Stimulated activated CD8-positive, alpha-beta memory T cell treated with anti-CD3 and anti-CD28 coated beads, Interleukin-4, amount 100 ng/mL, for 1 hour (primary cell): ENCODE measurements at places on chromosomes 1 and 21.

DNA sequence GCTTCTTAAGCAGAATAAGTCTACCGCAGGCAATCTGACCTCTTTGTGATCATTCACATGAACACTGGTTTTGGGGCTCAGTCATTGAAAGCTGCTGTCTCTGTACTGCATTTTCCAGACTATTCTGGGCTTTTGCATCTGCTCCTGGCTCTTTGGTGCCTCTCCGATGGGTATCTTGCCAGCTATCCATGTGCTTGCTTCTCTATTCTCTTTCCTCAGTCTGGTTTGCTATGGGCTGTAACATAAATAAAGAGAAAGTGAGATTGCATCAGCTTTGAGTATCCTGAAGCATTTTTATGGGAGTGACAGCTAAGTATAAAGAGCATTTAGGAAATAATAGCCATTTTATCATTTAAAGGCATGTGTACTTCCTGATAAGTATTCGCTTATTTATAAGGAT is 70.7 kb downstream of the C1orf21 start:
- DNase-seq, result no peak

DNA sequence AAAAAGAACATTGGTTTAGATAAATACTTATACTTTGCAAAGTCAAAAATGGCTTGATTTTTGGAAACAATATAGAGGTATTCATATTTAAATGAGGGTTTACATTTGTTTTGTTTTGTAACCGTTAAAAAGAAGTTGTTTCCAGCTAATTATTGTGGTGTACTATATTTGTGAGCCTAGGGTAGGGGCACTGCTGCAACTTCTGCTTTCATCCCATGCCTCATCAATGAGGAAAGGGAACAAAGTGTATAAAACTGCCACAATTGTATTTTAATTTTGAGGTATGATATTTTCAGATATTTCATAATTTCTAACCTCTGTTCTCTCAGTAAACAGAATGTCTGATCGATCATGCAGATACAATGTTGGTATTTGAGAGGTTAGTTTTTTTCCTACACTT is 65.3 kb upstream of the SAMD13 start:
- DNase-seq, result no peak

DNA sequence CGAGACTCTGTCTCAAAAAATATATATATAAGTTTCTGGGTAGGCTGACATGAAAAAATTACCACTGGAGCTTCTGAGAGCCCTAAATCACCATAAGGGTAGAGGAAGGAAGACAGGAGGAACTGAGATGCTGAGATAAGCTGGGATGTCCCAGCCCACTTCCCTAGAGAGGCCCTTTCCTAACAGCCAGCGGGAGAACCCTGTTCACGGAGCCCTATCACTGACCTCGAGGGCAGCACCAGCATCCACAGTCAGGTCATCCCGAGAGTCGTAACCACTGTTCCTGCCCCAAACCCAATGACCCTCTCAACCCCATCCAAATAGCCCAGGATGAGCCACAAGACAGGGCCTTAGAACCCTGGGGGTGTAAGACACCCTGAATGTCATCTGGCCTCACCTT is 77.5 kb downstream of the CD34 start:
- DNase-seq, result no peak

- no peak for DNase-seq
These were observed 900.6 kb downstream of the NCAM2 start for GRCh38 chr21:21898801-21899200.

DNA sequence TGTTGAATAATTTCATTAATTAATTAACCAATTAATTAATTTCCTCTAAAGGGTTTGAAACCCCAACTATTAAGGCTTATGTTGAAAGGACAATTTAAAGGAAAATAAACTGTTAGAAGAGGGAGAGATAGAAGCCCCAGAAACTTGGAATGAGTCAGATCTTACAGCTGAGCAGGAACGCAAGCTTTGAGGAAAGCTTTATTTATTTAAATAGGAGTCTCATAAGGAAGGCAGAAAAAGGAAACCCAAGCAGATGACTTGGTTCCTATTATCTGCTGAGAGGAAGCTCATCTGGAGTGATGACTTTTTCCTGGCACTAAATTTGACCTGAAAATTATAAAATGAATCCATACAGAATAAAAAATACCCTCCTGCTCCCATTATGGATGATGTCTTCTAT is 105.1 kb downstream of the ROR1 start:
- DNase-seq, result no peak

- DNase-seq, result no peak
These were observed 40.9 kb upstream of the RALGPS2 start for GRCh38 chr1:178684111-178684510.

GRCh38 chr1:228830954-228831481 is 95.7 kb downstream of the RHOU start:
- no peak for DNase-seq

DNA sequence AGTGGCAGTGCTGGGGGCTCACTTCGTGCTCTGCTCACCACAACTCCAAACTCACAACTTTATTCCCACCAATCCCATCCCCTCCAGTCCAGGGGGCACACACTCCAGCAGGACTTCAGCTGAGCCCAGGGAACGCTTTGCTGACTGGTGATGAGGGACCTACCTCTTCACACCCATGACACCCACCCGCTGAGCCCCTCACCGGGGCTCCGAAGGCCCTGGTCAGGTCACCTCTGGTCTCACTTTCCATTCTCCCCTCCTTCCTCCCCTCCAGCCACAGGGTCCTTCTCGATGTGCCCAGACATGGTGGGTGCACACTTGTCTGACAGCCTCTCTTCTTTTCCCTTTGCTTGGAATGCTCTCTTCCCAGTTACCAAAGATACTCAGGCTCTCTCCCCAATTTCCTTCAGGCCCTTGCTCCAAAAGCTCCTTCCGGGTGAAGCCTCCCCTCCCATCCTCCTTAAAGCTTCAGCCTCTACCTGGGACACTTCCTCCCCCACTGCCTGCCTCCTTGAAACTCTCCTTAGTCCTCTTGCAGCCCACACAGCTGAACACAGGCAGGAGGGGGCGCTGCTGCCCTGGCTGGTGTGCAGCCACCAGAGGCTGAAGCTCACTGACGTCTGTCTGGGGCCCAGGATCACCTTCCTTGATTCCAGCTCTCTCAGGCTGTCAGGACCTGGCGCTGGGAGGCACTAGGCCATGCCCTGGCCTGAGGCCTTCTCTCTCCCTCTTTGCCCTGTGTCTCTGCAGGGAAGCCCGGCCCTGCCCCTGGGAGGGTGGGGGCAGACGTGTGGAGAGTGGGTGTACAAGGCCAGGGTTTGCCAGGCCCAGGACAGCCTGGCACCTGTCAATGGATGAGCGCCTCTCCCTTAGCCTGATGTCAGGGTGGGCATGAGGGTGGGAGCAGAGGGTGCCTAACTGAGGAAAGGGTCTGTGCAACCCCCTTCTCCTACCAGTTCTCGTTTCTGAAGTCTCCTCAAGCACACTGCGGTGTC is 1.6 kb downstream of the KCNE1 start:
- DNase-seq, result no peak

- DNase-seq, result no peak
These were observed 5.8 kb upstream of the MPZL1 start for GRCh38 chr1:167716000-167716271.

- DNase-seq, result no peak
These were observed at the start of gene SHCBP1L for GRCh38 chr1:182952677-182953444. Gene SHCBP1L, minus strand, starts transcription at chr1:182953166. Its CDS starts 33 bp downstream, at chr1:182953133.

GRCh38 chr1:233867028-233867427 is 37.4 kb upstream of the SLC35F3 start:
- DNase-seq, result no peak

DNA sequence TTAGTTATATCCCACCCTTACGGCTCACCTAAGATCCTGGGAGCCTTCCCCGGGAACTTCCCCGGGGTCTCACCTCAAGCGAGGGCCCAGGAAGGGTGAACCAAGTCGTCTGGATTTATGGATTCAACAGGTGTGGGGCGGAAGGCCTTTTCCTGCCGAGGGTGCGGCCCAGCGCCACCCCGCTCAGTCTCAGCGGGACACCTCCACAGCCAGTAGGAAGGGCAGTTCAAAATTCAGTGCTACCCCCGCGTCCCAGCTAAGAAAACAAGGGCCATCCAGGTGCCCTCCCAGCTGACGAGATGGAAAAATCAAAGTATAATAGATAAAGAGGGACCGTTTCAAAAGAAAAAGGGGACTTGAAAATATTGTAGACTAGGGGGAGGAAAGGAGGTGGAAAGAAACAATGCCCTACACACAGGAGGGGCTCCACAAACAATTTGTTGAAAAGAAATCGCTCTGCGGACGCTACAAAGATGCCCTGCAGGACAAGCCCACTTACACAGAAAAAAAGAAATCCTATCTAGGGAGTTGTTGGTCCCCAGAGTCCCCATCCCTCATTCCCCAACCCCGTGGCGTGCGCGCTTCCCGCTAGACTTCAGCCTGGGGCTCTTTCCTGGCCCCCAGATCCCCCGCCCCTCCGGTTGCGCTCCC is 1.3 kb downstream of the SLC2A1 start:
- DNase-seq, result no peak

- no peak for DNase-seq
These were observed 20.9 kb upstream of the RHBDL2 start for GRCh38 chr1:38962560-38962959.

DNA sequence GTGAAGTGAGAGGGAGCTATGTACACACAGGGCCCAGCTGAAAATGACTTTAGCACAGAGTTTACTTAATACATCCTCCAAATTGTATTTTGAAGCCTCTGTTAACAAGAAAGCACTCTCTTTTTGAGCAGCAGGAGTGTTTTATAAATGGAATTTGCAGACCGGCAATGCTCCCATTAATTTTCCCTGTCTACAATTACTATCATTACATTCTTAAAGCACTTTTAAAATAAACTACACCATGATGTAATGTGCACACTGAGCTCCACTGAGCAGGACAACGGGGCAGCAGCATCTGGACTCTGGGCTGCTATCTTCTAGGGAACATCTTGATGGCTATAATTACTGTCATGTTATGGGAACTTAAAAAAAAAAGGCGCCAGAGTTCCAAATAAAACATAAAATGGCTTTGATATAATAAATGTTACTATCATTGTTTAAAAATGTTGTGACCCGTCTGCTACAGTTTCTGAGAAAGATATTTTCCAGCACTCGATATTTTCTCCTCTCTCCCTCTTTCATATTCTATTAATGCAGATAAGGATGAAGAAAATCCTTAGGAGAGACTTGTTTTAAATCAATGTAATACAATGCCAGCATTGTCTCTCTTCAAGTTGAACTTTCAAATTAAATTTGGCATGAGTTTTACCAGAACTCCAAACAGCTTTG is 150.9 kb downstream of the HLX start:
- no peak for DNase-seq

DNA sequence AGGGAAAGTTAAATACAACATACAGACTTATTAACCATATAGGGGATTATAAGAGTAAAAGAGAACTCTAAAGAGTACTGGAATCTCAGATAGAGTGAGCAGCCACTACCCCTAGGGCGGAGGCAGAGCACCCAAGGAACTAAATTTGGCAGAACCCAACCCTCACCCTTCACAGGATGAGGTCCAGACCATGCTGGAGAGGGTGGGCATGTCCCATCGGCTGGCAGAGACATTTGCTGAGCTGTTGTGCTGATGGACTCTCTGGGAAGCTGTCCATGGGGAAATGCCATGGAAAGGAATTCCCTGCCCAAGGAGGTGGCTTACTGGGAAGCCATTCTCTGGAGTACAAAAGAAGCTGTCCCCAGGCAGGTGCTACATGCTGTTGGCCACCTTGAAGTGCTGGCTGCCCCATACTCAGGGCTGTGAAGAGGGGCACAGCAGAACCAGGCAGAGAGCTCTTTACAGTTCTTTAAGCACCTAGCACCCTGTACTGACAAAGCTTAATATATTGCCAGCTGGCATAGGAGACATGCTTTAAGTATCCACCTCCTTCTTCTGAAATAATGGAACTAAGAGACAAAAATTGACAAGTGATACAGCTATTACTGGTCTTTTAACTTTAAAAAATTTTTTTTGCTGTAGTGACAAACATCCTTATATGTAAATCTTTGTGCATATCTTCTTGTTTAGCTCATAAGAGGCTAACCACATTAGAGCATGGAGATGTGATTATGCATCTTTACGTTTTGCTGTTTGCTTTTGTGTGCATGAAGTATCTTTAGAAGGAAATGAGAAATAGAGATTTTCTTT is 29.6 kb downstream of the TSNAX start:
- no peak for DNase-seq

DNA sequence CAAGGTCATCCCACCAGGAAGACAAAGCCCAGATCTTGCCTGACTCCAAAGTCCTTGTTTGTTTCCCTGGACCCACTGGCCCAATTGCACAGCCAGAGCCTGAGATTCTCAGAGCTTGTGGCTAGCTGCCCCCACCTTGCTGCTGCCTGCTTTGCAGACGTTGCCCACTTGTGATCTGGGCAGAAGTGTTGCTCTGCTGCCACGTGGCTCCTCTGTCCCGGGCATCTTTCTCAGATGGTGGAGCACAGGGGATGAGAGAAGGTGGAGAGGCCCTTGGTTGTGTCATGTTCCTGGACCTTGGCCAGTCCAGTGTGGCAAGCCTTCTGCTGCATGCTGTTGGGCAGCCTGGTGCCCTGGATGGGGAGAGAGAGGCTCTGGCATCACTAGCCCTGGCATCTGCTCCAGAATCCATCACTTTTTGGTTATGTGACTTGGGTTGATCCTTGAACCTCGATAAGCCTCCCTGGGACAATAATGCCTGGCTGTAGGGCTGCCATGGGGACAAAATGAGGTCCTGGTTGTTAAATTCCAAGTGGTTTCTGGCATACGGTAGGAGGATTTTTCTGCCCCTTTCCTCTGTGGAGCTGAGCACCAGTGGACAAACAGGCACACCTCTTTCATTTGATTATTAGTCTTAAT is 1.5 kb upstream of the NR0B2 start:
- DNase-seq, result no peak

GRCh38 chr1:219659005-219659600 is 46.2 kb upstream of the ZC3H11B start:
- no peak for DNase-seq

DNA sequence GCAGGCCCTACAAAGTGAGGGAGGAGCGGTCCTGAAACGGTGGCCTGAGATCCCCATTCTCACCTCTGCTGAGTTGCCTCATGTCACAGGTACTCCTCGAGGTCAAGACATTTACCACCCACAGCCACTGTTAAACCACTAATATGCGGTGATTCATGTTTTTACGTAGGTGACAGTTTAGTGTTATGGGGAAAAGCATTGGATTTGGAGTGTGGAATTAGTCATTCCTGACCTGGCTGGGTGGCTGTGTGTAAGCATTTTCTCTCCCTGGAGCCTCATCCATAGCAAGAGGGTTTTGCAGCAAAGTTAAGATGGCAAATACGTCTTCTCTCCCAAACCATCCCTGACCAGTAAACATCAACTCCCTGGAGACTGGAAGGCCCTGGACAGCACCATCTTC is 57.8 kb upstream of the KCNJ6 start:
- no peak for DNase-seq

DNA sequence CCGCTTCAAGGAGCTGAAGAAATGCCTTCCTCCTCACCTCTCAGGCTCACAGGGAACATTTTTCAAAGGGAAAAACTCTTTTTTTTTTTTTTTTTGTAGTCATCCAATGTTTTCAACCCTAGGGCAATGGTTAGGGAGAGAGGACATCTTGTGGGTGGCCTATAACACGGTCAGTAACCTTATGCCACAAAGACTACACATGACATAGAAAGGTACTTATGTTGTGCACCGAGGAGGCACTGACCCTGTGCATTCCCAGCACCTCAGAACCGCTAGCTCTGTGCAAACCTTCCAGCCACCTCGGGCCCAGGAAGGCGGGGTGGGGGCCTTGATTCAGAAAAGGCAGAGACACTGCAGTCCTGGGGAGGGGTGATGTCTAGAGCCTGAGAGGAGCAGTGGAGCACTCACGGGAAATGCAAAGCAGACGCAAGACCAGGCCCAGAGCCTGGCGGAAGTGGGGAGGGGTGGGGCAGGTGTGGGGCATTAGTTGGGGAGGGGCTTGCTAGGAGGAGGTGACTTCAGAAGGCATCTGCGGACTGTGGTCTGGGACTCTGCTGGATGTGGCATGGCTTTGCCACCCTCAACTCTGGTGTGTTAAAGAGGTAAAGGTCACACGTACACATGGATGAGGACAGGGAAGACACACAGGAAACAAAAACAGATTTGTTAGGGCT is 68.6 kb downstream of the MDM4 start:
- DNase-seq, result no peak
